ENCODE measurements at places on chromosomes 3 and 15.

- no peak for DNase-seq
These were observed 67.4 kb upstream of the LARS2 start for GRCh38 chr3:45320986-45321385.

- DNase-seq, result no peak
These were observed 130.8 kb downstream of the CHCHD6 start for GRCh38 chr3:126834596-126835471.

- DNase-seq, result no peak
These were observed 2.2 kb downstream of the AADAC start for GRCh38 chr3:151816091-151816604.

DNA sequence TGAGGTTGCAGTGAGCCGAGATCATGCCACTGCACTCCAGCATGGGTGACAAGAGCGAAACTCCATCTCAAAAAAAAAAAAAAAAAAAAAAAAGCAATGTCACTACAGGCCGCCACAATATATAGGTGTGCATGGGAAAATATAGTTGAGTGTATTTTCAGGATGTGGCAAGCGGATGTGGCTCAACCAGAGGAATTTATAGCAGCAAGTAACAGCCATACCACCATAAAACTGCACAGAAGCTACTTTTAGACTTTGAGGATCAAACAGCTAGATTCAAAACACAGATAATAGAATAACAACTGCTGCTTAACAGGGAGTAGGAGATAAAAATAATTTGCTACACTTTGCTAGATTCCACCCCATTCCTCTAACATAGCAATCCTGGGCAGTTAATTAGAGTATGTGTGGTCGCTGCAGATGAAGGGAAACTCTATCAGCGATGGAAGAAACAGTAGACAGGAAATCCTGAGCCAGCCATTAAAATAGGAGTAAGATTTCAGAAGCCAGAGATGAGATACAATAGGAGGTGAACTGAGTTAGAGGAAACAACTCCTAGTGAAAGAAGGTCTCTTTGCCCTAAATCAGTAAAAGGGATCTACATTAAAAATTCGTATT is 318.7 kb upstream of the STT3B start:
- DNase-seq, result peak; percentile 52

- peak; percentile 20 for DNase-seq
These were observed 5.9 kb upstream of the CALML4 start for GRCh38 chr15:68210821-68211655.

DNA sequence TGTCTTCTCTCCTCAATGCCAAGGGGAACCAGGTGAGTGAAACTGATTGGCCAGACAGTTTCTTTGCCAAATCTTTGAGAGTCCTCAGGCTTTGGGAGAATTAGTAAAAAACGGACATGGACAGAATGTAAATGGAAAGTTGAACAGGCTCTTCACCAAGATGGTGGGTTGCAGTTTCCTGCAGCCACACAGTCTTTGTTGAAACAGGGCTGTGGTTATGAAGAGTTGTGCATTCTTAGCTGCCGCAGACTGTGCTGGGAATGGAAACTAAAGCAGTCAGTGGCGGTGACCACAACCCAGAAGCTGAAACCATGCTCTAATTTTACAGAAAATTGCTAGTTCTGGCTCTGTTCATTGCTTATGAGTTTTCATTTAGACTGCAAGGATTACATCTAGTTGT is 42.1 kb upstream of the TASOR start:
- DNase-seq, result peak; percentile 20

DNA sequence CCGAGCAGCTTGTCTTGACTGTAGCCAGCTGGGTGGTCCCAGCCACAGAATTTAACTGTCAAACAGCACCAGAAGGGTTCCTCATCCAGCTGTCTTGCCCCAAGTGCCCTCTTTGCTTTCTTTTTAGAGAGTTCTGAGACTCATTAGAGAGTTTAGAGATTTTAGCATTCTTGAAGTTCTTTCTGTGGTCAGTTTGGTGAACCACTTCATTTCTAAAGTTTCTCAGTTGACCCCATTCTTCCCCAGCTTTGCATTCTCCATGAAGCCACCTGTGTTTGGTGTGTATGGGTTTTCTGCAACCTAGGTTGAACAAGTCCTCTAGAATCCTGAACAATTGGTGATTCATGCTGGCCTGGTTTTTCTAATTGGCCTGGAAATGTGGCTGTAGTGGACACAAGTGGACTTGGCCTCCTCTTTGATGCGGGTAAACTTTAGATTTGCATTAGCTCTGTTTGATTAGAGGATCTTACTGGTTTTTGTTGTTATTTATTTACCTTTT is 33.7 kb downstream of the FLNB start:
- no peak for DNase-seq

- DNase-seq, result no peak
These were observed 41.7 kb upstream of the MYO5C start for GRCh38 chr15:52337198-52337853.

DNA sequence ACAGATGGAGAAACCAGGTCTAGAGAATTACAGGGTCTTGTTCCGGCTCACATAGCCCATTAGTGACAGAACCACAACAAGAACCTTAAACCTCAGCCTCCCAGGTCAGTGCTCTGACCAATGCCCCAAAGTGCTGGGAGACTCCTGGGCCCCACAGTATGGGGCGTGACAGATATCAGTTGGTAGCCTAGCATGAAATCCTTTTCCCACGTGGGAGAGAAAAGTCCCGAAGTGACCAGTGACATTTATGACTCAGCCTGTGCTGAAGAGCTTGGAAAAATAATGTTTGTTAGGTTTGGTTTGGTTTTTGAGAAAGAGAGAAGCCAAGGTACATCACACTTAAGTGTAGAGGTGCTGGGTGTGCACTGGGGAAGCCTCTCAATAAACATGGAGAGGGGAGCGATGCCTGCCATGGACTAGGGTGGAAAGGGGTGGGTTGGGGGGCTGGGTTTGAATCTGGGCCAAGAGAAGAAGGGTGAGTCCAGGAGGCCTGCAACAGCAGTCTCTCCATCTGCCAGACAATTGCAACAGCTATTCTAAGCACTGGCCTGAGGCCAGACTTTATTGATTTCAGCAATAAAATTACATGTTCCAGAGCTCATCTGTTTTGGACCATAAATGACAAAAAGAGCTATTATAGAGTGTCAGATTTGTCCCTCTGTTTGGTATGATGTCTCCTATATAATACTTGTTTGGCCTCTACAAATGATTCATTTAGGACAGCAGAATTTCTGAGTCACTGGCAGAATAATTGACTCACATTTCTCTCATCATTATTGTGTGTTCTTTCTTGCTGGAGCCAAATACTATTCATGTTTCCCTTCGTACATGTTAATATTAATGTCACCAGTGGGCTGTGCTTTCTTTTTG is 43.4 kb downstream of the C2CD4A start:
- DNase-seq, result no peak

DNA sequence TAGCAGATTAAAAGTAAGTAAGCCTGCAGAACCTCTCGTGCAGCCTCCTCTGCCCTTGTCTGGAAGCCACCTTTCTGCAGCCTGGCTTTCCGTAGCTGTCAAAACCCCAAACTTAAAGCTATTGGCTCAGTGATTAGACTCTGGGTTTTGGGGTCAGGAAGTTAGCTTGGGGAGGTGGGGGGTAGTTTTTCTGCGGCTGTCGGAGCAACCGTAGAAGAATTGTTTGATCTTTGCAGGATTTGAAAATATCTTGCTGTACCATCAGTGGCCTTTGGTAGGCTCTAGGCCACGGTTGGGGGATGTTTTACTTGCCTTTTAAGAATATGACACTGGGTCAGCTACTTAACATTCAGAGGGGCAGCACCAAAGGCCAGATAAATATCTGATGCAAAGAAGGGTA is 88.4 kb upstream of the RASGRP1 start:
- peak; percentile 77 for DNase-seq

- DNase-seq, result no peak
These were observed 939 bp downstream of the PPIB start for GRCh38 chr15:64161688-64162477.

DNA sequence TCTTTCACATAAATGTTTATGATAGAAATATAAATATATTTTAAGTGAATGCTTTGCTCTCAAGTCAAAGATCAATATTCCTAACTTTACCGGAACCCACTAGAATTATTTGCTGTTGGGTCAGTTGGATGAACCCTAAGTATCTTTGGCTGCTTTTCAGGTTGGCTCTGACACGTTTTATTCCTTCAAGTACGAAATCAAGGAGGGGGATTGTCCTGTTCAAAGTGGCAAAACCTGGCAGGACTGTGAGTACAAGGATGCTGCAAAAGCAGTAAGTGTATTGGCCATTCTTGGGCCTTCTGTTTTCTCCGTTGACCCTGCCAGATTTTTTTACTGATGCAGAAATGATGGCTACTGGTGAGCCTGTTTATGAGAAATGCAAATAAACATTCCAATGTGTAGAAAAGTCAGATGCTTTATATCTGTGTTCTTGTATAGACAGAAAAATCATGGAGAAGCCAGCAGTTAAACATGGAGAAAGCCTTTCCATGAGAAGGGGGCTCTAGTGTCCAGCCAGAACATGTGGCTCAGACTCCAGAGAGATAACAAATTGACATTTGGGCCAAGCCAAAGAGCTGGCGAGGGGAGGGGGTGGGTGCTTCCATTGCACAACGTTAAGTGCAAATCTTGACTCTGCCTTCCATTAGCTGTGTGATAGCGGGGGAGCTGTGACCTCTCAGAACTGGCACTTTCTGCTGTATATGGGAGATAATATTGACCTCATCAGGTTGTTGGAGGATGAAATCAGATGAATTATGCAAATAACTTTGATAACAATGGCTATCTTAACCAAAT is 3.0 kb downstream of the KNG1 start:
- DNase-seq, result no peak

- DNase-seq, result no peak
These were observed 72.7 kb upstream of the RAD18 start for GRCh38 chr3:9035961-9036360.

- DNase-seq, result no peak
These were observed 3.4 kb upstream of the DISP2 start for GRCh38 chr15:40354408-40355171.
